ENCODE measurements at places on chromosomes 2 and 18.

- DNase-seq, result no peak
These were observed 138.1 kb downstream of the DNAH6 start for GRCh38 chr2:84654414-84654813.

DNA sequence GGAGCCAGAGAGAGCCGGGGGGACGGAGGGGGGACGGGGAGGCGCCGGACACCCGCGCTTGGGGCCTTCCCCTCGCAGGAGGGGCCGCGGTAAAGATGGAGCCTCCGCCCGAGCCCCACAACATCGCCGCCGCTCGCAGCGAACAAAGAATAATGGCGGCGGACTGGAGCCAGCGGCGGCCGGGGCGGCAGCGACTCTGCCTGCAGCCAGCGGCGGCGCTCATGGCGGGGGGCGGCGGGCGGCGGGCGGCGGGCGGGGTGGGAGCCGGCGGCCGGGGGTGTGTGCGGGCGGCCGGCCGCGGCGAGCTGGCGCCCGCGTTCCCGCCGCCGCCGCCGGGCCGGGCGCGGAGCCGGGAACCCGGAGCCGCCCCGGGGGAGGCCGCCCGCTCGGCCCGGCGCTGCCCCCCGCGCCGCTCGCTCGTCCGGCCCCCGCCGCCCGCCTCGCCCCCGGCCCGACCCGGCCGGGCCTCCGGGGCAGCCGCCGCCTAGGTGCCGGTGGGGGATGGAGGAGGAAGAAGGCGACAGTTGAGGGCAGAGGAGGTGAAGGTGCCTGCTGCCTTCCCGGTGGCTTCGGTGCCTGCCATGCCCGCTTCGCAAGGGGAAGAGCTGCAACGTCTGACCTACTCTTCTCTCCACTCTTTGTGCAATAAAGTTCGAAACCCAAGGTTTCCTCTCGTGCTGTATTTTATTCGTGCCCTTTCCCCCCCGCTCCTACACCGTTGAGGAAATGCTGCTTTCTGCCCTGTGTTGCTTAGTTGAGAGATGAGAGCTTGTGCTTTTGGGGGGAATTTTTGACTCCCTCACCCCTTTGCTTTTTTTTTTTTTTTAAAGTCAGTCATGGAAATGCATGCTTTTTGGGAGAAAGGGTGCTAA is 634 bp downstream of the CREB1 start:
- DNase-seq, result no peak

DNA sequence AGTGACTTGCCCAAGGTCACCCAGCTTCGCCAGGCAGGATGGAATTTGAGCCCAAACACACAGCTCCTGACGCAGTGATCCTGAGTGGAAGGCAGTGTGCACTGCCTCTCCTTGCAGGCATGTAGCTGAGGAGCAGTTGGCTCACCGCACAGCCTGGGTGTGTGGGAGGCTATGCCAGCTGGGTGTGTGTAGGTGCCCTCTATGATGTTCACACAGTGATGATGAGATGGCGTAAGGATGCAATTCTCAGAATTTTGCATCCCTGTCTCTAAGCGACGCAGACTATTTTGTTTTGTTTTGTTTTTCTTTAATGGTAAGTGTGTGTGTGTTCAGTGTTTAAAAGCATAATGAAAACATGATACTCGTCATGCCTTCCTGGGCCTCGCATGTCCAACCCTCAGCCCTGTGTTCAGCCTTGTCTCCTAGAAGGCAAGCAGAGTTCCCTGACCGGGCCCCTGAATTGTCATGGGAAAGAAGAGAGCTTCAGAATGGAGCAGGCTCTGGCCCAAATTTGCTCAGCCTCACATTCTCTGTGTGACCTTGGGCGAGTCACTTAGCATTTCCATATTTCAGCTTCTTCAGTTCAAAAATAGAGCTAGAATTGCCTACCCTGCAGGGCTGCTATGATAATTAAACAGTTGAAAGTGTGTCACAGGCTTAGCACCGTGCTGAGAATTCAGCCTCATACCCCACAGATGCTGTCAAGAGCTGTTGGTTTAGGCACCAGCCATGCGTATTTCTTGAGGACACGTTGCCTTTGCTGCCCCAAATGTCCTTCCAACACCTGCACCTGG is 603.6 kb upstream of the RAB6C start:
- DNase-seq, result no peak

- no peak for DNase-seq
These were observed 15.2 kb upstream of the FZD5 start for GRCh38 chr2:207784898-207785297.

- DNase-seq, result no peak
These were observed 22.7 kb downstream of the MTHFD2 start for GRCh38 chr2:74221091-74221490.
